ENCODE measurements at places on chromosomes 13 and 19.
A peak's percentile ranks its signal among the peaks of the same experiment; 100 is the strongest.

- DNase-seq: peak; percentile 78
Measured at GRCh38 chr13:42996584-42996983, 4.5 kb upstream of the EPSTI1 start.

GRCh38 chr13:48333976-48334375, 30.4 kb downstream of the RB1 start:
- DNase-seq: peak; percentile 83

- no peak for DNase-seq
Measured at GRCh38 chr19:28862238-28862637, 350.7 kb downstream of the UQCRFS1 start.

GRCh38 chr13:73945871-73946270, 188.3 kb downstream of the KLF12 start:
- no peak for DNase-seq

DNA sequence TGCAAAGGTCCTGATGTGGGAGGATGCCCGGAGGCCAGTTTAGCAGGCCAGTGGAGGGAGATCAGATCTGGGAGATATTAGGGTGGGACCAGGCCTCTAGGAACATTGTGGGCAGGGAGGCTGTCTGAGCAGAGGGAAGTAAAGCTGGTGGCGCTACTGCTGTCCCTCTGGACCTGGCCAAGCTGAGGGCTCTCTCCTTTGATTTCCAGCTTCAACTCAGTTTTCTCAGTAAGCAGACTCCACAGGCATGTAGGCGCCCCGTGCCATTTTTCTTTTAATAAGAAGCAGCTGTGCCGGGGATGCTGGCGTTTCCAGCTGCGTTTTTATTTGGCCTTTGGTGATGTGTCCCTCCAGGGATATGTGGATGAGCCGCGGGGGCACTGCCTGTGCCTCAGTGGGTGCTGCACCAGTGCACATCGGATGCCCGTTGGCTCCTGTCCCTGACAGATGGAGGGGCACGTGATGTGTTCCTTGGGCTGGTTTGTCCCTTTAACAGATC, 6.7 kb downstream of the DNM2 start:
- DNase-seq: no peak

DNA sequence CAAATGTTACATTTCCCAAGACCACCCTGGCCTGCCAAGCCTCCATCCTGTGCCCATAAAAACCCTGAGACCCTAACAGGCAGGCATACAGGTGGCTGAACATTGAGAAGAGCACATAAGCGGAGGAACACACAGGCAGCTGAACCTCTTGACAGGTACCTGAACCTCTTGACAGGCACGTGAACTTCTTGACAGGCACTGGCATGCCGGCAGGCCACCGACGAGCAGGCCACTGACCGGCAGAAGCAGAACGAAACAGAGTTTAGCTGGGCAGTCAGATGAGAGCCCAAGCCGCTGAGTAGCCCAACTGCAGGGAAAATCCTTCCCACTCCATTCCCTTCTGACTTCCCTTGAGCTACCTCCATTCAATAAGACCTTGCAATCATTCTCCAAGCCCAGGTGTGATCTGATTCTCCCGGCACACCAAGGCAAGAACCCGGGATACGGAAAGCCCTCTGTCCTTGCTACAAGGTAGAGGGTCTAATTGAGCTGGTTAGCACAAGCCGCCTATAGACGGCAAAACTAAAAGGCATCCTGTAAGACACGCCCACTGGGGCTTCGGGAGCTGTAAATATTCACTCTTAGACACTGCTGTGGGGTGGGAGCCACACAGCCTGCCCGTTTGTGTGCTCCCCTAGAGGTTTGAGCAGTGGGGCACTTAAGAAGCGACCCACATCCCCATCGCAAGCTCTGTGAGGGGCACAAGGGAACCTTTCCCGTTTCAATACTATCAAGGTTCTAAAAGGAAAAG, 2613.9 kb upstream of the PCDH20 start:
- no peak for DNase-seq

DNA sequence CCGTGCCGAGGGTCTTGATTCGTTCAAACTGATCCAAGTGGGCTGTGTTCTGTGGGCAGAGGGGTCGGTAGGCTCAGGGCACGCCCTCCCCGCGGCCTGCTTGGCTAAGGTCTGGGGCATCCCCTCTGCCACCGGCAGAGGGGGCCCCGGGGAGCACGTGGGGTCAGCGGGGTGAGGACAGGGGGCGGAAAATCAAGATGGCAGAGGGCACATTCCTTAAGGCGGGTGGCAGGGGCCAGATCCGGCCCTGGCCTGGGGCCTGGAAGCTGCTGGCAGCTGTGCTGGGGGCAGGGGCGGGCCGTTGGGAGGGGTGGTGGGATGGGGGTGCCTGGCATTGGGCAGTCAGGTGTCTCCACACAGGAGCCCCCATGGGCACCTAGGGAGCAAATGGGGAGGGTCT, 10.7 kb downstream of the PRKACA start:
- no peak for DNase-seq
